ENCODE measurements at places on chromosomes 2 and 18.

GRCh38 chr2:65639156-65639864 lies 206.9 kb upstream of the SPRED2 start:
- no peak for DNase-seq

- DNase-seq = no peak
Measured at GRCh38 chr2:65061910-65062339, 5.7 kb downstream of the CEP68 start.

DNA sequence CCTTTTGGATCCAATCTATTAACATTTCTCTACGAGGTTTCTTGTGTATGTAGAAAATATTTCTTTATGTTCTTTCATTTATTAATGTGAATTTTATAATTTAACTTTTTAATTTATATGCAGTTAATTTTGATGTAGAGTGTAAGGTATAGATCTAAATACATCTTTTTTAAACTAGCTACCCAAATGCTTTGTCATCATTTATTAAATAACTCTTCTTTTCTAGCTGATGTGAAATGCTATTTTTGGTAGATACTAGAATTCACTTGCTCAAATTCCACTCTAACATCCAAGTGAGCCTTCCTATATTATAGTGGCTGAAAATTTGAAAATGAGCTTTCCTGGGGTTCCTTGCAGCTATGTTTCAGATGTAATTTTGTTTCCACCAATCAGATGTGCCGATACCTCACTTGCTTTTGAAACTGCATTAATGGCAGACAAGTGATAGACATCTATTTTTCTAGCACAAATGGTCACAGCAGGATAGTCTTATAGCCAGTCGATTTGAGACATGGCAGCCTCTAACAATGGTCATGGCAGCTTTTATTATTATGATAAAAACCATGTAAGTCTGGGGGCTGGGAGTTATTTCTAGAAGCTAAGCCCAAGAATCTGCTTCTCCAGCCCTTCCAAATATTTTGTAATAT lies 10.9 kb upstream of the ICOS start:
- no peak for DNase-seq

- DNase-seq = no peak
Measured at GRCh38 chr2:111057045-111057444, 63.7 kb upstream of the BCL2L11 start.

DNA sequence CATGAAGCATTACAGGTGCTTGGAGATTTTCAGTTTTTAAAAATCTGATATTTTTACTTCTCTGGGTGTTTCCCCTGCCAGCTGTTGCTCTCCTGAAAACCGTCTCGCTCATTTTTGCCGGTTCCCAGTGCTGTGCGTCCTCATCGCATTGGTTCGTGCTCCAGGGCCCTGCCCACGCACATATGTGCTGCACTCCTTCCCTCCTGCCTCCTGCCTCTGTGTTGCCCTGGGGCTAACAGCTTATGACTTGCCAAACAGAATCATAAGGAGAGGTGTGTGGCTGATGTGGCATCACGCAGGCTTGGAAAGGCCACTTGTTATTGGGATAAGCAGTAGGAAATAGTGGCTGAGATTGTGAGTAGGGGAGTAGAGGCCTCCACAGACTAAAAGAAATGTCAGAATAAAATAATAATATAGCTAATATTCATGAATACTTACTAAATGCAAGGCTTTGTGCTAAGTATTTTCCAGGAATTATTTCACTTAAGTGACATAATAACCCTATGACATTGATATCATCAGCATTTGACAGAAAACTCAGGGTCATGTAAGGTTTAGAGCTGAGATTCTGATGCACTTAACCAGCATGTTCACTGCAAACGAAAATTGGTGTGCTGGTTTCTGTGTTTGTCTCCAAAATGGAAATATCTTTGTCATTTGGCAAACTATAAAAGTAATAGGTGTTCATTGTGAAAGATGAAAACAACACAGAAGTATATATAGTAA lies 53.5 kb downstream of the SLC4A1AP start:
- no peak for DNase-seq

- DNase-seq = no peak
Measured at GRCh38 chr2:170878066-170878465, 51.0 kb upstream of the GORASP2 start.

- no peak for DNase-seq
Measured at GRCh38 chr2:120509991-120510735, 164.2 kb downstream of the INHBB start.

DNA sequence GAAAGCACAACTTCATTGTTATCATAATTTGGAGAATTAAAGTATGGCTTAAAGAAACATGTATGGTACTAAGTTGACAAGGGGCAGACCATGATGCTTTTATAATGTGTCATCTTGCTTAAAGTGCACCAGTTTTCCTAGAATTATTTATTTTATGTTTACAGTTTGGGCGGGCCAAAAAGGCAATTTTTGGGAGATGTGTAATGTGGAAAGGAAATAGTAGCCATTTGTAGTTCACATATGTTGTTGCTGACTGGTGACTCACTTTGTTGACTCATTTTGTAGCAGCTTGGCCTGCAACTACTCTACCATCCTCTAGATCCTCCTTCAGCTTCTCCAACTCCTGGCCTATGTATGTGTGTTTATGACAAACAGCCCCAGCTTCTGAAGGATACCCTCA lies 7.7 kb downstream of the ZSCAN30 start:
- no peak for DNase-seq

- DNase-seq = no peak
Measured at GRCh38 chr2:45280794-45281193, 271.5 kb upstream of the SIX2 start.

DNA sequence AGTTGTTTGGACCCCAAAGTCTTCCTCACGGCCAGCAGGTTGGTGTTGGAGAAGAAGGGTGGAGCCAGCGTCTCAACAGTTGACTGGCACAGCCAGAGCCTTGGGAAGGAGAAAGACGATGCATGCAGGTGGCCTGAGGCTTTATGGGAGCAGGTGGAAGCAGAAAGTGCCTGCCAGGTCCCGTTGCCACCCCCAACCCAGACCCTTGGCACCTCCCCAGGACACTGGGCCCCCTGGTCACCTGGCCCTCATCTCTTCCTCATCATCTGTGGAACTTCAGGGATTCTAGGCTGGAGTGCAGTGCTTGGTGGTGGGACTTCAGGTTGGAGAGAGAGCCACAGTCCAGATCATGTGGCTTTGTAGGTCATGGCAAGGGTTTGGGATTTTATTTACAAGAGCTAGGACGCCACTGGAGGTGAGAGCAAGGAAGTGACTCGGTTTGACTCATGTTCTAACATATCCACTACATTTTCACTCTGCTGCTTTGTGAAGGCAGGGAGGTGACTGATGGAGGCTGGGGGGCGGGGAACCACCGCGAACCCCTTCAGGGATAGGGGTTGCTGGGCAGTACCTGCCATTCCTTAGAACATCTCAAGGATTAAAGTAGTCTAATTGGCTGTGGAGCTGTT lies 62.5 kb upstream of the B3GNT7 start:
- no peak for DNase-seq

- no peak for DNase-seq
Measured at GRCh38 chr2:175012516-175012915, 7.3 kb upstream of the CHN1 start.

DNA sequence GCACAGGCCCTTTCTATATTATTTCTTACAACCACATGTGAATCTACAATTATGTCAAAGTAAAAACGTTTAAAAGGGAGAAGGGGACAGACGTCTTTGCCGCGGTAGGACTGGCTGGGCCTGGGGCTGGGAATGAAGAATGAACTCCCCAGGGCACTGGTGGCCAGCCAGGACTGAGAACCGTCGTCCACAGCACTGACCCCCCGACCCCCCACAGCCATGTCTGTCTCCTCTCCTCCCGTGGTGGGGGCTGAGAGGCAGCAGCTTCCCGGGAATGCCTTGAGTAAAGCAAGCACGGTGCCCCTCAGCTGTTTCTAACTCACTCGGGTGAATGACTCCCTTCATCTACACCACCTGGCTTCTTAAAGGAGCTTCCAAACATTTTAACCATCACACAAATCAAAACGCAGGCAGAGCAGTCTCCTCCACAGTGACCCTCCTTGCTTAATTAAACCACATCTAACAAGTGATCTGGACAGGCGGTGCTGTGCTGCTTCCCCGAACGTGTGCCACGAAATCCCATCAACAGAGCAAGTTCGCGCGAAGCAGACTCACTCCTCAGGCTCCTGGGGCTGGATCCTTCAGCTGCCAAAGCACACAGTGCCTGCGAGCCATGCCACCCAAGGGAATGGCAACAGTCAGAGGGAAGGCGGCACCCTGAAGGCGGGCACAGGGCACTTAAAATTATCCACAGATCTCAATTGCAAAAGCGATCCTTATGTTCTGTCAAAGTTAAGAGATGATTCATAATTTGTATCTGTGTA lies 217.7 kb downstream of the EIPR1 start:
- no peak for DNase-seq

DNA sequence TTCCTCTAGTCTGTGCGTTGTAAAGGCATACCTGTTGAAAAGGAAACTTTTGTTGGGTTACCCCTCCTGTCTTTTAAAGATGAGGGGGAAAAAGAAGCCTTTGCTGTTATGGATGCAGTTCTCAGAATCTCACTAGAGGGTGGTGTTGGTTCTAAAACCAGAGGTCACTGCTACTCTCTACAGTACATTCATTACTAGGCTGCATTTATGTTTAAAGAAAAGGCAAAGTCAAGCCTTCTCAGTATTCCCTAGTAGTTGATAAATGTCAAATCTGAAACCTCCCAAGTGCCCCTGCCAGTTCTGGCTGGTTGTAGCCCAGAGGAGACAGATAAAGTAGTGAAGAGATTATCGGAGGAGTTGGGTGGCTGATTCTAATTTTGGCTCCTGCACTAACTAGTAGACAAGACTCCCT lies 1.4 kb upstream of the PLCL1 start:
- DNase-seq = no peak

DNA sequence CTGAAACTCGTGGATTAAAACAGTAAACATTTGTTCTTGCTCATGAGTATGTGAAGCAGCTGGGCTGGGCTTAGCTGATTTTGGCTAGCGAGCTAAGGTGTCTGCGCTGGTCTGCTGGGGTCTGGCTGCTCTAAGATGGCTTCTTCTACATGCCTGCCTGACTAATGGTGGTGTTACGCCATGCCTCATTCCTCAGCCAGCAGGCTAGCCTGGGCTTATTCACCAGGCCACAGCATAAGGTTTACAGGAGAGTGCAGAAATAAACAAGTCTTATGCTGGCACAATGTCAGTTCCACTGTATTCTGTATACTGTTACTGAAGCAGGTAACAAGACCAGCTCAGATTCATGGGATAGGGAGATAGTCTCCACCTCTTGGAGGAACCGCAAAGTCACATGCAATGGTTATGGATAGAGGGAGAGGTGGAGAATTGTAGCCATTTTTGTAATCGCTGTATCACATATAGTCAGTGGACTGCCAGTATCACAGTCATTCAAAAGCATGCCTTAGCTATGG lies 80.0 kb downstream of the RHBDD1 start:
- no peak for DNase-seq

All from CD4-positive, alpha-beta T cell treated with Interferon gamma for 1 hour (primary cell).